Activated T-helper 17 cell treated with anti-CD3 and anti-CD28 coated beads, Interleukin-2, amount 50 U/mL, for 72 hours (primary cell): ENCODE measurements at places on chromosomes 5 and 9.

DNA sequence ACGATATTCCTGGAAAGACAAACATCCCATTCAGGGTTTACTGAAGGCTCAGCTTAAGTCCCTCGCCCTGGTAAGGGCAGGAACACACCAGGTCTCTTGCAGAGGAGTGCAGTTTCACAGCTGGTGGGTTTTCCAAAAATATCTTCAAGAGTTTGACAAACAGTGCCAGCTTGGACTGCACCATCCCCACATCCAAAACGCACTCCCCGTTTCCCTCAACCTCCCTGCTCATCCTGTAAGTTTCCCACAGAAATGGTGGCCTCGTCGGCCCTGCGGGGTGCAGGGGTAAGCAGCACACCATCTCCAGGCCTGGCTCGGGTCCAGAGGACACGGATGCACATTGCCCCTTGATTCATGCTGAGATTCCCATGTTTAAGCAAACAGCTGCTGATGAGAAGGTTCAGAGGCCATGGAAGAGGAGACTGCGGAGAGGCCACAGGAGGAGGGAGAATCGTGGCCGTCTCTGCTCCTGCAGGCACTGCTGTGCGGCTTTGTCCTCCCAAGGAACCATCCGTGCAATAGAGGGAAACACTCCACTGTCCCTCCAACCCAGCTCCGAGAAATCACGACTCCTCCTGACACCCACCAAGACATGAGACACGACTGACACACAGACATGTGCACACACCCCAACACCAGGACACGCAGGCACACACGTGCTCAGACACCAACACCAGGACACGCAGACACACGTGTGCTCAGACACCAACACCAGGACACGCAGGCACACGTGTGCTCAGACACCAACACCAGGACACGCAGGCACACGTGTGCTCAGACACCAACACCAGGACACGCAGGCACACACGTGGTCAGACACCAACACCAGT lies 24.0 kb upstream of the SLC12A7 start:
- ATAC-seq: no peak

DNA sequence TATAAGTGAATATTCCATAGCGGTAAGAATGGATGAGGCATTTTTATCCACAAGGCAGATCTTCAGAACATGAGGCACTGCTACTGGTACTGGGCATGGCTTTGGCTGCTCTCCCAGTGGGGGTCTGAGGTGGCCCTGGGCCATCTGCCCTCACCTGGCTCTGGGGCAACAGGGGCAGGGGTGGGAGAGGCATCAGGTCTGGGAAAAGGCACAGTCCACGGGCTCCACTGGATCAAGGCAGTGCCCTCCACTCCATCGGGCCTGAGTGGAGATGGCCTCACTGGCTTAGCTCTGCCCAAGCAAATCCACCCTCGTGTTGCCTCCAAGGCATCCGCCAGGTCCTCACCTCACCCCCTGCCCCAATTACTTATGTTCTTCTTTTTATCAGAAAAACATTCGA lies 10.9 kb upstream of the NKD2 start:
- no peak for ATAC-seq

GRCh38 chr5:90833753-90834152 lies 275.2 kb downstream of the ADGRV1 start:
- no peak for ATAC-seq

GRCh38 chr9:135167356-135167755 lies 79.9 kb downstream of the OLFM1 start:
- no peak for ATAC-seq

DNA sequence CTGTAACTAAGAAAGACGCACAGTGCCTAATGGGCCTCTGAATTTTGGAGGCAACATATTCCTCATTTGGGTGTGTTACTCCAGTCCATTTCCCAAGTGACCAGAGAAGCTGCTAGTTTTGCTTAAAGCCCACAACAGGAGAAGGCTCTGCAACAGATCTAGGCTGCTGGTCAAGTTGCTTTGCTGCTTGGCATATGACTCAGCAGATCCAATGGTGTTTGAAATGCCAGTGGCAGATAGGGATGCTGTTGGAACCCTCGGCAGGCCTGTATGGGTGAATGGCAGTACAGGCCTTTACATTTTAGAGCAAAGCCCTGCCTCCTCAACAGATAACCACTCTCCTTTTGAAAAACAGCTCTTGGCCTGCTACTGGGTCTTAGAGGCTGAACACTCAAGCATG lies 36.2 kb upstream of the ROR2 start:
- no peak for ATAC-seq
